Melanocyte of skin (primary cell): ENCODE measurements at places on chromosomes 13 and 19. TPM values are rescaled to one million over a fixed set of nuclear protein-coding genes. Genes with fewer than 3 reads are reported as not detected.

The GPC6 gene
- total RNA-seq: under 0.01 TPM in 2 replicates

The IL11 gene
- total RNA-seq: 0.36 and 1.0 TPM in 2 replicates

The SMIM44 gene
- not detected in 2 replicates for total RNA-seq

The TPGS1 gene
- total RNA-seq: 31.7 and 41.1 TPM in 2 replicates

The PSG2 gene
- total RNA-seq: not detected in 2 replicates

The MEDAG gene
- 0.67 TPM in 1 of 2 replicates, not detected in the other for total RNA-seq

The CTXN1 gene
- 0.33 and 0.62 TPM in 2 replicates for total RNA-seq

The C19orf85 gene
- total RNA-seq: not detected in 2 replicates

The PLIN5 gene
- not detected in 2 replicates for total RNA-seq

The GTF3A gene
- total RNA-seq: 101 and 136 TPM in 2 replicates

The KLF1 gene
- not detected in 2 replicates for total RNA-seq

The PCDH17 gene
- 0.15 TPM in 1 of 2 replicates, not detected in the other for total RNA-seq

The NRTN gene
- 1.0 and 8.7 TPM in 2 replicates for total RNA-seq

The RPS15 gene
- total RNA-seq: 582 and 652 TPM in 2 replicates

The TTC9B gene
- total RNA-seq: not detected in 2 replicates

The SCN1B gene
- 4.5 and 5.8 TPM in 2 replicates for total RNA-seq

The RASAL3 gene
- not detected in 2 replicates for total RNA-seq

The CD33 gene
- not detected in 2 replicates for total RNA-seq

The ZNF223 gene
- total RNA-seq: 3.3 and 5.2 TPM in 2 replicates

The FAM124A gene
- 9.3 and 22.7 TPM in 2 replicates for total RNA-seq

The REEP6 gene
- 3.1 and 6.5 TPM in 2 replicates for total RNA-seq

The NBEA gene
- 0.34 and 1.1 TPM in 2 replicates for total RNA-seq

The FBXO17 gene
- 26.8 and 27.6 TPM in 2 replicates for total RNA-seq

The TBXA2R gene
- 0.15 and 1.7 TPM in 2 replicates for total RNA-seq

The DAND5 gene
- total RNA-seq: under 0.01 TPM in 1 of 2 replicates, not detected in the other

The CEACAM20 gene
- total RNA-seq: not detected in 2 replicates

The PGLYRP2 gene
- total RNA-seq: not detected in 2 replicates

The BRME1 gene
- 1.1 and 1.4 TPM in 2 replicates for total RNA-seq

The KLK15 gene
- total RNA-seq: not detected in 2 replicates

The GPALPP1 gene
- 18.3 and 27.6 TPM in 2 replicates for total RNA-seq

The FUT3 gene
- total RNA-seq: not detected in 2 replicates

The VSTM2B gene
- 0.93 TPM in 1 of 2 replicates, not detected in the other for total RNA-seq

The SARS2 gene
- 27.6 and 29.3 TPM in 2 replicates for total RNA-seq

The POGLUT2 gene
- total RNA-seq: 6.9 and 13.8 TPM in 2 replicates

The EPSTI1 gene
- total RNA-seq: 21.1 and 48.5 TPM in 2 replicates

The CD22 gene
- total RNA-seq: 0.36 TPM in 1 of 2 replicates, not detected in the other

The SOX1 gene
- 1.1 and 1.7 TPM in 2 replicates for total RNA-seq

The GJB6 gene
- not detected in 2 replicates for total RNA-seq

The SERP2 gene
- 4.2 and 5.0 TPM in 2 replicates for total RNA-seq

The IGFL2 gene
- total RNA-seq: not detected in 2 replicates

The CYP2A7 gene
- not detected in 2 replicates for total RNA-seq

The ERFL gene
- not detected in 2 replicates for total RNA-seq

The ZNF850 gene
- 4.0 and 5.0 TPM in 2 replicates for total RNA-seq

The NOVA2 gene
- total RNA-seq: not detected in 2 replicates
